ENCODE measurements at places on chromosomes 3 and 15. TPM values are rescaled to one million over a fixed set of nuclear protein-coding genes. Genes with fewer than 3 reads are reported as not detected.

DNA sequence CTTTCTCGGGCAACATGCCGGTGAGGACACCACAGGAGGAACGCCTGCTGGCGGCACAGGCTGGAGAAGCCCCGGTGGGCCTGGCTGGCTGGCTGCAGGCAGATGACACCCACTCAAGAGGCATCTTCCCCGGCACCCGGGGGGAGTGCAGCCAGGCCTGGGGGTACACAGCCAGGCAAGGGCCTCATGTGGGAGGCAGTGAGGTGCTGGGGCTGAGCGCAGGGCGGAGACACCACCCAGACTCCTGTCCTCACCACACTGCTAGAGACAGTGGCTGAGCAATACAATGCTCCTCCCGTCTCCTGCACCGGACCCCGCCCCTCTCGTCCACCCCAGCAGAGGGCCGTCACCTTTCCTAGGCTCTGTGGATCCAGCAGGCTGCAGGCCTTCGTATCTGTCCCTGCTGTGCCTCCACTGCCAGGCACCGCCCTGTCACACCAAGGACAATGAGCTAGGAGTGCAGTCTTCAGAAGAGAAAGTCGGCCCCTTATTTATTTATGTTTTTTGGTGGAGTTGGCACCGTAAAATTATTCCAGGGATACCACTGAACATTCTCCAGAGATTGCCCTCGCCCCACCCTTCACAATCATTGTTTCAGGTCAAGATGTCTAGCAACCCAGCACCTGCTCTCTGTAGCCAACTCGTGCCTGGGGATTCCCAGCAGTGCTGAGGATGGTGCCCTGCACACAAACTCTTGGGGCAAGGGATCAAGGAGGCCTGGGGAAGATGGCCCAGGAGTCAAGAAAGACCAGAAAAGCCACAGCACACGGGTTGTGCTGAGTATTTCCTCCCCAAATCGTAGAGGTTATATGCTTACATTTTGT lies 129.1 kb downstream of the ATP10A start:
- no peak for DNase-seq
- no peak overlapping the region for H3K27ac ChIP-seq
- no peaks in the 10 kb centered on the region for H3K4me1 ChIP-seq
- H3K4me3 ChIP-seq = no peak overlapping the region
- no peaks in the 10 kb centered on the region for H3K27me3 ChIP-seq

DNA sequence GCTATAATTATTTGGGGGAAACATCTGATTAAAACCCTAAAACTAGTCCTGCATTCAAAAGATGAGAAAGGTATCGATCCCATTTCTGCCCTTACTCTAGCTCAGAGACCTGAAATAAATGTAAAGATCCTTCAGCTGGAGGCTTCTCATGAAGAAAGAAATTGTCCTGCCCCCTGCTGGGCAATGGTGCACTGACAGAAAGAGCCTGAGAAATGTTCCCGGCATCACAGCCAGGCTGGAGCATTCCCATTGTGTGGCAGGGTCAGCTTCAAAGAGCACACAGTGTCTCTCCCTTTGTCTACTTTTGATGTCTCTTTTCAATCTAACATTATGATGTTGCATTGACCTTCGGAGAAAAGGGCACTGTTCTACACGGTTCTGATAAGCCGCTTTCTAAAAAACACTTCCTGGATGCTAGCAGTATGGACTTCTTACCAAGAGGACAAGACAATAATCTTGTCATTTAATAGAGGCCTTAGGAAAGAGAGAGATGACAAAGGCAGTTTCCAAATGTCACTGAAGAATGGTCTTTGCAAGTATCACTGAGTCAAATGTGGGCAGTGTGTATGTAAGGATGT lies 287.5 kb downstream of the MAGI1 start:
- no peaks in the 10 kb centered on the region for H3K27me3 ChIP-seq
- no peaks in the 10 kb centered on the region for H3K36me3 ChIP-seq
- DNase-seq = peak; percentile 65
- H3K27ac ChIP-seq = no peak overlapping the region
- no peak overlapping the region for H3K4me3 ChIP-seq

GRCh38 chr15:31316135-31316795 lies 10.4 kb upstream of the KLF13 start:
- H3K4me1 ChIP-seq = no peaks in the 10 kb centered on the region
- H3K27me3 ChIP-seq = no peaks in the 10 kb centered on the region
- H3K36me3 ChIP-seq = no peaks in the 10 kb centered on the region
- no peak for DNase-seq
- no peak overlapping the region for H3K27ac ChIP-seq
- H3K4me3 ChIP-seq = no peak overlapping the region

DNA sequence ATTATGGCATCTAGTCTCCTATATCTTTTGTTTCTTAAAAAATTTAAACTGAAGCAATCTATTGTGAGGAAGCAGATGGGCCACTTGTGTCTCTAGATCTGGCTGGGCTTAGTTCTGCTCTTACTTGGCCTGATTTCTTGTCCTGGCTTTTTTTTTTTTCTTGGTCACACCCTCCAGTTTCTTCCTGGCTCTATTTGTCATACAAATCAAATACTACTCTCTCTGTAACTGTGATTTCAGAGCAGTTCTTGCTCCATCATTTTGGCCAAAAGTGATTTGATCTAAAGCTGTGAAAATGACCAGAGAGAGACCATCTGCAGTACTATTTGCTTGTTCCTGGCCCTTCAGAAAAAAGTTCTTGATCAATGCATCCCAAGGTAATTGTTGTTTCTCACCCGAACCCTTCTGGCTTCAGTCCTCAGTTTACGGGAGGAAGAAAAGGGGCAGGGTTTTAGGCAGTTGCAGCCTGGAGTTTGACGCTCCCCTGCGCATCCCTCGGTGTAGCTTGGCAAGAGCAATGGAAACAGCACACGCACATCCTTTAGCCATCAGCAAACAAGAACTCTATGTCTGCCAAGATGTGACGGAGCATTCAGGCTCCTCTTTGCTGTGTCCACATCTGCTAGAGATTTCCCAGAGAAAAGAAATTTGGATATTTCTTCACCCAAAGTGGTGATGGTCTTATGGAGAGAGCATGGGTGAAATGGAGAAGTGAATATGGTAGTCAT lies 31.6 kb downstream of the CHST2 start:
- peak; percentile 8 for DNase-seq
- H3K27me3 ChIP-seq = no peaks in the 10 kb centered on the region
- H3K4me3 ChIP-seq = no peak overlapping the region
- no peaks in the 10 kb centered on the region for H3K4me1 ChIP-seq
- H3K36me3 ChIP-seq = no peaks in the 10 kb centered on the region
- no peak overlapping the region for H3K27ac ChIP-seq

GRCh38 chr15:52085299-52085698 lies 27.3 kb downstream of the BCL2L10 start:
- no peak overlapping the region for H3K27ac ChIP-seq
- H3K27me3 ChIP-seq = no peaks in the 10 kb centered on the region
- no peak overlapping the region for H3K4me3 ChIP-seq
- no peak for DNase-seq

DNA sequence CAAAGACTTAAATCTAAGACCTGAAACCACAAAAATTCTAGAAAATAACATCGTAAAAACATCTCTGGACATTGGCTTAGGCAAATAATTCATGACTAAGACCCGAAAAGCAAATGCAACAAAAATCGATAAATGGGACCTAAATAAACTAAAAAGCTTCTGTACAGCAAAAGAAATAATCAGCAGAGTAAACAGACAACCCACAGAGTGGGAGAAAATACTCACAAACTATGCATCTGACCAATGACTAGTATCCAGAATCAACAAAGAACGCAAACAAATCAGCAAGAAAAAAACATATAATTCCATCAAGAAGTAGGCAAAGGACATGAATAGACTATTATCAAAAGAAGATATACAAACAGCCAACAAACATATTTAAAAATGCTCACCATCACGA lies 749.4 kb downstream of the PLOD2 start:
- no peaks in the 10 kb centered on the region for H3K36me3 ChIP-seq
- DNase-seq = no peak
- H3K27ac ChIP-seq = no peak overlapping the region
- H3K27me3 ChIP-seq = no peaks in the 10 kb centered on the region
- H3K4me1 ChIP-seq = no peaks in the 10 kb centered on the region
- H3K4me3 ChIP-seq = no peak overlapping the region

DNA sequence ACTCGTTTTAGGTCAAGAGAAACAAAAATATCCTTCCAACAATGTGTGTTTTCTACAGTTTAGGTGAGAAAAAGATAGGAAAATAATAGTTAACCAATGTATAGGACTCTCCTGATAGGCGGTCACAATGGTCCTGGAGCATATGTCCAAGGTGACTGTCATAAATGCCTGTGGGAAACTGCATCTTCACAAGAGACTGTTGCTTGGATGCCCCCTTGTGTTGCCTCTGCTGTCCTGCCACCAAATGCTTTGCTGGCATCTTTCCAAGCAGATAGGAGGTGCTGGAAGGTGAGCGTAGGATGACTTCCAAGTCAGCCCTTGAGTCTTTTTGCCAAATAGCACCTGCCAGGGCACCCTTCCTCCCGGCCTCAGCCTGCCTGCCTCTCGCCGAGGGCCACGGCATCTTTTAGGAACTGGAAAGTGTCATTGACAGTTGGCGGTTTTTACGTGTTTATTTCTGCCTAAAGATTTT lies 24.1 kb upstream of the SACM1L start:
- peaks cover 15% of the 10 kb centered on the region for H3K4me1 ChIP-seq
- no peaks in the 10 kb centered on the region for H3K27me3 ChIP-seq
- peak; percentile 74 for DNase-seq
- H3K36me3 ChIP-seq = peaks cover 4% of the 10 kb centered on the region

DNA sequence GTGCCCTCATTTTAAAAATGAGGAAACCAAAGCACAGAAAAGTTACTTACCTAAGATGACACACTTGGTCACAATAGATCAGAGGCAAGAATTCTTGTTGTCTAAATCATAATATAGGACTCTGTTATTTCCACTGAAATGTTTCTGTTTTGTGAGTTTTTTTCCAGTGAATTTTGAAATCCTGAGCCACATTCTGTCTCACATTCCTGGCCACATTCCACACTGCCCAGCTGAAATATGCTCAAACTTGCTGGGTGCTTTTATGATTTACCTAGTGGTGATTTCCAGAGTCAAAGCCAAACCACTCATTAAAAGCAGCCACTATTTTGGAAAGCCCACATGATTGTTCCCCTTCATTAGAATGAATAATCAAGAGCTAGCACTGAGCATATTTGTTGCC lies 82.3 kb upstream of the NPHP3 start:
- H3K4me3 ChIP-seq = no peak overlapping the region
- DNase-seq = no peak
- no peaks in the 10 kb centered on the region for H3K36me3 ChIP-seq
- no peaks in the 10 kb centered on the region for H3K27me3 ChIP-seq
- H3K27ac ChIP-seq = no peak overlapping the region

- no peak overlapping the region for H3K27ac ChIP-seq
- peak; percentile 54 for DNase-seq
- H3K36me3 ChIP-seq = no peaks in the 10 kb centered on the region
Observed at GRCh38 chr15:95017666-95018328, 786.4 kb downstream of the MCTP2 start.

GRCh38 chr3:52204337-52205073 lies 6.5 kb downstream of the ALAS1 start:
- DNase-seq = peak; percentile 69
- H3K27ac ChIP-seq = no peak overlapping the region
- no peaks in the 10 kb centered on the region for H3K36me3 ChIP-seq
- no peaks in the 10 kb centered on the region for H3K27me3 ChIP-seq

GRCh38 chr15:41291065-41291631 lies 41.2 kb downstream of the OIP5 start:
- H3K27ac ChIP-seq = no peak overlapping the region
- H3K4me3 ChIP-seq = no peak overlapping the region
- no peaks in the 10 kb centered on the region for H3K27me3 ChIP-seq
- peaks cover 13% of the 10 kb centered on the region for H3K4me1 ChIP-seq
- H3K36me3 ChIP-seq = no peaks in the 10 kb centered on the region

DNA sequence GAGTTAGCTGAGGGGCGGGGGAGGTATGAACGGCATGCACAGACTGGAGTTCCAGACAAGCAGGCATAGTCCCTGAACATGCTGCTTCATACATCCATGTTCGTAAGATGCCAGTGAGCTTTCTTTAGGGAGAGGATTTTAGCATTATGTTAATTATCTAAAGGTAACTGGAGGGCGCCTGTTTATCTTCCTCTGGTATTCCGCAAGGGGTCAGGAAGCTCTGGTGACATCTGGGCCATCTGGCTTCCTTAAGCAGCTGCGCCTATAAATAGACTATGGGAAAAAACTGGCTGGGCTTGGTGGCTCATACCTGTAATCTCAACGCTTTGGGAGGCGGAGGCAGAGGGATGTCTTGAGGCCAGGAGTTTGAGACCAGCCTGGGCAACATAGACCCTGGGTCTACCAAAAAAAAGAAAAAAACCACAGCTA lies 1.5 kb upstream of the FBXO22 start:
- no peak overlapping the region for H3K27ac ChIP-seq
- H3K27me3 ChIP-seq = no peaks in the 10 kb centered on the region
- peak; percentile 23 for DNase-seq
- H3K4me3 ChIP-seq = no peak overlapping the region
- H3K4me1 ChIP-seq = peaks cover 26% of the 10 kb centered on the region

- no peaks in the 10 kb centered on the region for H3K4me1 ChIP-seq
- H3K27ac ChIP-seq = no peak overlapping the region
- no peak for DNase-seq
- H3K27me3 ChIP-seq = no peaks in the 10 kb centered on the region
Observed at GRCh38 chr15:52436981-52437380, 91.7 kb downstream of the MYO5A start.

GRCh38 chr15:58388211-58388610 lies 43.6 kb upstream of the LIPC start:
- H3K4me1 ChIP-seq = no peaks in the 10 kb centered on the region
- H3K27ac ChIP-seq = no peak overlapping the region
- DNase-seq = no peak
- H3K36me3 ChIP-seq = no peaks in the 10 kb centered on the region
- H3K4me3 ChIP-seq = no peak overlapping the region

DNA sequence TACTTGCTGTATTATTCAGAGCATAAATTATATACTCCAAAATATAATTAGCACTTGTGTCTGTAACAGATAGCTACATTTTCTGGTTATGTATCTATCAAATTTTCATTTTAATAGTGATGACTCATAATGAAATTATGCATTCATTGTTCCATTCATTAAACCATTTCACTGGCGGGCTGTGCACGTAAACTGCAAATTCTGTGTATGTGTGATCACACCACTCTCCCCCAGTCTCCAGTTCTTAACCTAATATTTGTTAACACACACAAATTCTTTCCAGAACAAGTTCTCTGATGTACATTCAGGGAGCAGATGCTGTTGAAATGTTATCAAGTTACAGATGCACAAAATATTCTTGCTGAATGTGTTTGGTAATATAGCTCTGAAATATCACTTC lies 3.8 kb upstream of the KCNMB2 start:
- no peak for DNase-seq
- peaks cover 10% of the 10 kb centered on the region for H3K4me1 ChIP-seq
- no peaks in the 10 kb centered on the region for H3K36me3 ChIP-seq

- peaks cover 15% of the 10 kb centered on the region for H3K4me1 ChIP-seq
- H3K27me3 ChIP-seq = no peaks in the 10 kb centered on the region
- no peaks in the 10 kb centered on the region for H3K36me3 ChIP-seq
- DNase-seq = no peak
- H3K27ac ChIP-seq = no peak overlapping the region
Observed at GRCh38 chr3:41681479-41681878, 280.4 kb downstream of the ULK4 start.

- no peak overlapping the region for H3K27ac ChIP-seq
- H3K36me3 ChIP-seq = no peaks in the 10 kb centered on the region
- no peaks in the 10 kb centered on the region for H3K27me3 ChIP-seq
- DNase-seq = no peak
Observed at GRCh38 chr3:118792191-118792590, 242.5 kb downstream of the IGSF11 start.

The SUCNR1 gene
- total RNA-seq = 0.33 TPM

The GP9 gene
- total RNA-seq = not detected

The SPESP1 gene
- total RNA-seq = 2.1 TPM

The EPHB1 gene
- total RNA-seq = 1.3 TPM

The CCDC66 gene
- 43.8 TPM for total RNA-seq

The PPM1L gene
- total RNA-seq = 7.6 TPM

The IL12A gene
- total RNA-seq = 1.6 TPM
